Aortic smooth muscle cell (primary cell): ENCODE measurements at places on chromosomes 12 and 14. TPM values are rescaled to one million over a fixed set of nuclear protein-coding genes. Genes with fewer than 3 reads are reported as not detected.

Gene RD3L
- not detected in 2 replicates for total RNA-seq

Gene ABCB9
- 9.2 and 10.3 TPM in 2 replicates for total RNA-seq

Gene KRT1
- not detected in 2 replicates for total RNA-seq

Gene SSPN
- total RNA-seq: 15.7 and 16.2 TPM in 2 replicates

Gene SPX
- 0.25 and 0.26 TPM in 2 replicates for total RNA-seq

Gene RPGRIP1
- total RNA-seq: not detected in 2 replicates
